ENCODE measurements at places on chromosomes 2 and 18.

- DNase-seq: no peak
Measured at GRCh38 chr2:120346026-120346666, at the start of gene INHBB. INHBB (plus strand) TSS chr2:120346136; CDS start chr2:120346189, 53 bp downstream.

GRCh38 chr2:190780594-190780993 is 100.0 kb upstream of the GLS start:
- DNase-seq: no peak

- peak; percentile 47 for DNase-seq
Measured at GRCh38 chr2:27322301-27322765, 564 bp downstream of the MPV17 start.

DNA sequence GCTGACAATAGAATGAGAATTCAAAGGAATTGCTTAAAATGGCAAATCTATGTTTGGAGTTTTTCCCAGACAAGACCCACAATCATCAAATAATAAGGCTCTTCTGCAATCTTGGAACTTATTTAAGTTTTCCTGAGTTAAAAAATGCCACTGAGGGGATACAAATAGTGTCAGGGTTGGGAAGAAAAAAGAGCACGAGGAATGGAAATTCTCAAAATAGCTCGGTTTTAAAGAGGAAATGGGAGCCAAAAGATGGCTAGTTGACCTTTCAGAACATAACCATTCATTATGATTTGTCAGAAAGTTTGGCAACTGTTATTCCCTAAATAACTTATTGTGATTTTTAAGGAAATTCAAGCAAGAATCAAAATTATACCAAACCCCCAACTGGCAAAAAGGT is 127.7 kb downstream of the RAPGEF4 start:
- DNase-seq: no peak

GRCh38 chr2:64157792-64158191 is 13.6 kb upstream of the PELI1 start:
- no peak for DNase-seq

GRCh38 chr2:56109994-56110393 is 73.8 kb upstream of the CCDC85A start:
- DNase-seq: no peak

DNA sequence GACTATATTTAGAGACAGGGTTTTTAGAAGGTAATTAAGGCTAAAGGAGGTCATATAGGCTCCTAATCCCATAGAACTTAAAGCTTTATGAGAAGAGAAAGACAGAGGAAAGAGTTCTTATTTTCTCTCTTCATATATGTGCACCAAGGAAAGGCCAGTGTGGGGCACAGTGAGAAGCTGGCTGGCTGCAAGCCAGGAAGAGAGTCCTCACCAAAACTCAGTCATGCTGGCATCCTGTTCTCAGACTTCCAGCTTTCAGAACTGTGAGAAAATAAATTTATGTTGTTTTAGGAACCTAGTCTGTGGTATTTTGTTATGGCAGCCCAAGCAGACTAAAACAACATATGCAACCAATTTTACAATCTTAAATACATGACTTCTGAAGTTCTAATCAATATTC is 31.5 kb upstream of the ATIC start:
- no peak for DNase-seq

- no peak for DNase-seq
Measured at GRCh38 chr2:60643747-60644146, 90.3 kb upstream of the BCL11A start.

DNA sequence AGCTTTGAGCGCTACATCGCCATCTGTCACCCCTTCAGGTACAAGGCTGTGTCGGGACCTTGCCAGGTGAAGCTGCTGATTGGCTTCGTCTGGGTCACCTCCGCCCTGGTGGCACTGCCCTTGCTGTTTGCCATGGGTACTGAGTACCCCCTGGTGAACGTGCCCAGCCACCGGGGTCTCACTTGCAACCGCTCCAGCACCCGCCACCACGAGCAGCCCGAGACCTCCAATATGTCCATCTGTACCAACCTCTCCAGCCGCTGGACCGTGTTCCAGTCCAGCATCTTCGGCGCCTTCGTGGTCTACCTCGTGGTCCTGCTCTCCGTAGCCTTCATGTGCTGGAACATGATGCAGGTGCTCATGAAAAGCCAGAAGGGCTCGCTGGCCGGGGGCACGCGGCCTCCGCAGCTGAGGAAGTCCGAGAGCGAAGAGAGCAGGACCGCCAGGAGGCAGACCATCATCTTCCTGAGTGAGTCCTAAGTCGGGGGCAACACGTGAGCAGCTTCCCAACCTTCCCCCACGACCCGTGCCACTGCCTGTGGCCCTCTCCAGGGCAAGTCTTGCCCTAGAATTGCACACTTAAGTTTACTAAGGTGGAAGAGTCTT is 928 bp downstream of the GPR39 start:
- no peak for DNase-seq

GRCh38 chr2:48508461-48509124 is 21.4 kb upstream of the STON1 start:
- no peak for DNase-seq

GRCh38 chr2:29614295-29614830 is 307.0 kb downstream of the ALK start:
- no peak for DNase-seq

- no peak for DNase-seq
Measured at GRCh38 chr2:207041786-207042554, 102.7 kb downstream of the CPO start.

DNA sequence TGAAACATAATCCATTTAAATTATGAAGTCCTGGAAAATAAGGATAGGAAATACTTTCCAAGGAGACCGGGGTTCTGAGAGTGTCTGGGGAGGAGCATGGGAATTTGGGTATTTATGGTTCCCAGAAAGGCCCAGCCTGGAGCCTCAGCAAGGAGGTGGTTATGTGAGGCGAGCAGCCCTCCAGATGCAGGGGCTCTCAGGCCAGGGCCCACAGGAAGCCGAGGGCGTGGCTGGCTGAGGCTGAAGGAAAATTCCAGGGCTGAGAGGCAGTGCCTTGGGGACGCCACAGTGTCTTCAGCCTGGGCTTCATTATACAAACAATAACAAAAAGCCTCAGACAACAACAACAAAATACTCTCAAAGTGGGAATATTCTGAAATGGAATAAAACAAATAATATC is 86.9 kb upstream of the SERPINE2 start:
- DNase-seq: no peak

DNA sequence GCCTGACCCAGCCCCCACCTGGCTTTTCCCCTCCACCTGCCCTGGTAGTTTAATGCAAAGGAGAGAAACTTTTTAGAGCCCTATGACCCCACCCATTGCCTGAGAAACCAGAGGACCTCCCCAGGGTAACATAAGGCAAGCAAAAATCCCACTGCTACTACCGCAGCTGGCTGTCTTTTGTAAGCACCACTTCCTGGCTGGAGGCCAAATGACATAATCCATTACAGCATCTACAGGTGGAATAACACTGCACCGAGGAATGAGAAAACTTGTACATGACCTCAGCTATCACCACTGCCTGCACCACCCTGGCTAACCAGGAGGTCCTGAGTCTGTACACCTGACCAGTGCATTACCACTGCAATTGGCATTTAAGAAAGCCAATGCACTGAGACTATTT is 149.6 kb upstream of the GALNT5 start:
- DNase-seq: no peak

- no peak for DNase-seq
Measured at GRCh38 chr18:78611869-78612268, 367.7 kb upstream of the SALL3 start.

GRCh38 chr2:13745330-13745729 is 887.2 kb upstream of the LRATD1 start:
- no peak for DNase-seq

GRCh38 chr18:37393945-37394609 is 171.5 kb downstream of the CELF4 start:
- no peak for DNase-seq

DNA sequence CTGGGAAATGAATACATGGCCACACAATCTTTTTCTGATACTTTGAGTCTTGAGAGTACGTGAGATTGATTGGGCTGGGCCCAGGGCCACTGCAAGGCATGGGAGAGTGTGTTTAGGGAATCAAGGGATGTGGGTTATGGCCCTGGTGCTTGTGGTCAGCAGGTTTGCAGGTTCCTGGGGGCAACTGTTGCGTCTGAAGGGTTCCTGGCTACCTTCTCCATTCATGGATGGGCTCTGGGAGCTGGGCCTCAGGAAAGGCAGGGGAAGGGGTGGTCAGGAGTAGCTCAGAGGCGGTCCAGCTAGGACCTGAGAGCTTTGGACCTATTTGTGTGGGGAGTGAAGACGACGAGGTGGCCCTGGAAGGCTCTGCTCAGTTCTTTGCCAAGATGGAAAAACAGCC is 8.4 kb upstream of the ZAP70 start:
- DNase-seq: no peak

DNA sequence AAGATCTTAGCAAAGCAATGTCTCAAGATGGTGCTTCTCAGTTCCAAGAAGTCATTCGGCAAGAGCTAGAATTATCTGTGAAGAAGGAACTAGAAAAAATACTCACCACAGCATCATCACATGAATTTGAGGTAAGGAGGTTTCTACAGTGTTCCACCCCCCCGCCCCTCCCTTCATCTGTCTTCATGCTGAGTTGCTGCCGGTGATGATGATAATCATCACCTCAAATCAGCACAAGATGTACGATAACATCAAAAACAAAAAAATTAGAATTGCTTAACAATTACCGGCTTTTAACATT is 14.6 kb downstream of the UGP2 start:
- DNase-seq: peak; percentile 75

DNA sequence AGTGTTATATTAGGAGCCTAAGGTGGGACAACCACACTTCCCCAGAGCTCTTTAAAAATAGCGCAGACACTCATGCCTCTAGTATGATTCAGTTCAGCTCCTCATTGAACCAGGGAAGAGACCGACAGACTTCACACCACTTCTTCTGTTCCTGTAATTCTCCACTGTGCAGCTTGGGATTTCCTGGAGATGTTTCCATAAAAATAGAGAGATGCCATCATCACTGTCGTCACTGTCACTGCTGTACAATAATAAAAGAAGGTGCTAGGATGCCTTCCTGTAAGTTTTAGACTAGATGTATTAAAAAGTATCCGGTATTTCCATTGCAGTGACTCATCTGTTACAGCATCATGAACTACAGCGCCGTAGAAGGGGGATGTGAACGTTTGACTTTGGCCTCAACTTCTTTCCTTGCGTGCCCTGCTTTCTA is 110.9 kb downstream of the FAM210A start:
- no peak for DNase-seq

DNA sequence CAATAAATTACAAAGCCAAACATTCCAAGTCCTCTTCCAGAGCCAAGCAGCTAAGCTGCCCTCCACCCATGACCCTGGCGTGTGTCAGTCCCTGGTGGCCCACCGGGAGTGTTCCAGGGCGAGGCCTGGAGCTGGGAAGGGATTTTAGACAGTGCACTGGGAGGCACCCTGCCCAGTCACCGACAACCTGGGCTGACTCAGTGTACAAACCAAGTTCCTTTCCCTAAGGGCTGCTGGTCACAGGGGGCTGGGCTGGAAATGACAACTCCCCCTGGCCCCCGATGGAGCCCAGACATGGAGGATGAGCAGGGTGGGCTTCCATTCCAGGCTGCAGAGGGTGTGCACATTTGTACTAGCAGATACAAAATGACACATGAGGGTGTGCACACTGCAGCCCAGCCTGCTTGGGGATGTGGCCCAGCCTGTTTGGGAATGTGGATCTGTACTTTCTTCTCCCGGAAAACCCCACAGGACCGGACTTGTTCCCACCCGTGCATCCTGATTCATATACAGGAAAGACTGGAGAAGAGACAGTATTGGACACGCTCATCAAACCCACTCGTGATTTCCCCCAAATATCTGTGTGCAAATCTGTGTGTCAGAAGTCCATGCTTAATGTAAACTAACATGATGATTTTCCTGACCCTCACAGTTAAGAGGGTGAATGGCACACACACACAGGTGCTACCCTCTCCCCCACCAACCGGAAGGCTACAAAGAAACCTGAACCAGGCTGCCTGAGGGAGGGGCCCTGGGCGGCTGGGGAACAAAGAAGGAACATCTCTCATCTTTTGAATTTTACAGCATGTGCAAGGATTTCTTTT is 58.9 kb downstream of the NDUFA10 start:
- no peak for DNase-seq

GRCh38 chr2:98859323-98859722 is 76.7 kb downstream of the CRACDL start:
- DNase-seq: no peak

GRCh38 chr2:15142069-15142689 is 419.0 kb downstream of the NBAS start:
- DNase-seq: peak; percentile 85

GRCh38 chr2:213290501-213290900 is 6.2 kb downstream of the SPAG16 start:
- DNase-seq: no peak

- DNase-seq: no peak
Measured at GRCh38 chr2:237341872-237342271, 72.1 kb downstream of the COL6A3 start.

DNA sequence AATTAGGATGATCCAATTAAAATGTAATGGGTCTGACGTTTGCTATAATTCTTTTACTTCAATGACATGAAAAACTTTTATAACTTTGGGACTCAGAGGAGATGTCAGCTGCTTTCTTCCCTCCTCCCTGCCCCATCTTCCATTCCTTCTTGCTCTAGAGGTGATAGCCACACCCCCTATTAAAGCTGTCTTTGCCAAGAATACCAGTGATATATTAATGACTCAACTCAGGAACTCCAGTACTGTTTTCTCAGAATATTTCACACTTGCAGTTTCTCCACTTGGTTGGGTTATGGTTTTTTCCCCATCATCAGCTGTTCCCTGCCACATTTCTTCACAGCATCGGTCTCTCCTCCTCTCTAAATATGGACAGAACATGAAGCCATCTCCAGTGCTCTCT is 184.0 kb downstream of the KCNE4 start:
- no peak for DNase-seq

DNA sequence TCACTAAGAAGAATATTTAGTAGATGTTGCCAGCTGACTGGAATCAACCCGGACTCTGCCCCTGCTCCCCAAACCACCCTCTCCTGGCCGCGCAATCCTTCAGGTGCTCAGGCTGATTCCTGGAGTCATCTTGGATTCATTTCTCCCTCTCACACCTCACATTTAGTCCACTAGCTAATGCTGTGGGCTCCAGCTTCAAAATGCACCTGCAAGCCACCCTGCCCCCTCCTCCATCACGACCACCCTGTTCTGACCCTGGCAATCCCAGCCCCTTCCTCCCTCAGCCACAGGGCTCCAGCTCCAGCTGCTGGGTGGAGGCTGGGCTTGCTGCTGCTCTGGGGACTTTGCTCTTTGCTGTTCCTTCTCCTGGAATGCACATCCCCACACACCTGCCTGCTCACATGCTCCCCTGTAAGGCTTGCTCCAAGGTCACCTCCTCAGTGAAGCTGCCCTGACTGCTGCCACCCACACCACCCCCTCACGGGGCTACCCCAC is 61.3 kb upstream of the SH3RF3 start:
- DNase-seq: no peak

DNA sequence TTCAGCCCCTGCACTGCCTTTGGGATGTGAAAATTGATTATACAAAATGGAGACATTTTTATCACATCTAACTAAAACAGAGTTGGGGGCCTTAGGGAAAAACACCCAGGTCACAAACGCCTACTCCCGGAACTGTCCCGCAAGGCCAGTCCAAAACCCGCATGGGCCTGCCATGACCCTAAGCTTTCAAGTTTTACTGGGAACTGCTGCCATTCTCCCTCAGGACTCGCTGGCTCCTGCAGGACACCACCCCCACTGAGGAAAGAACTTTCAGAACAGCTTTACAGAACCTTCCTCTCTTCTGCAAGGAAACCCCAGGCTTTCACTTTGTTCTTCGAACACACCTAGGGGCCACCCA is 320.4 kb upstream of the HS6ST1 start:
- no peak for DNase-seq
